ENCODE measurements at places on chromosomes 3 and 15.

GRCh38 chr3:184110316-184110725 lies 13.5 kb downstream of the HTR3E start:
- peak; percentile 14 for DNase-seq

GRCh38 chr3:57158325-57158724 lies 6.8 kb downstream of the IL17RD start:
- no peak for DNase-seq

DNA sequence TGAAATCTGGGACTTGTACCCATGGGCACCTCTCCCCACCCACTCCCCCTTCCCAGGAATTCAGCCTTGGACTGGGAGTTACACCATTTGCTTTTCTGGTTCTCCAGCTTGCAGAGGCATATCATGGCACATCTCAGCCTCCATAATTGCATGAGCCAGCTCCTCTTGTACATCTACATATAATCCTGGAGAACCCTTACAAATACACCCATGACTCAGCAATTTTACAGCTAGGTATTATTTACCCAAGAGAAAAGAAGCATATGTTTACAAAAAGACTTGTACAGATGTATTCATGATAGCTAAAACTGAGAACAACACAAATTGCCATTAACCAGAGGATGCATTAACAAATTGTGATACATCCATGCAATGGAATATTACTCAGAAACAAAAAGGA lies 58.4 kb downstream of the RPLP1 start:
- peak; percentile 54 for DNase-seq

GRCh38 chr3:193829781-193830180 lies 236.8 kb downstream of the OPA1 start:
- DNase-seq: no peak
